ENCODE measurements at places on chromosomes 7 and 10. TPM values are rescaled to one million over a fixed set of nuclear protein-coding genes. Genes with fewer than 3 reads are reported as not detected.

- DNase-seq = no peak
Measured at GRCh38 chr10:83562381-83562780, 576.9 kb upstream of the GHITM start.

GRCh38 chr7:95322396-95322795 is 1.9 kb downstream of the PON1 start:
- no peak for DNase-seq

GRCh38 chr7:4819560-4820404 is 42.0 kb downstream of the PAPOLB start:
- no peak for DNase-seq

The C7orf57 gene
- total RNA-seq = 0.12 TPM

- DNase-seq = no peak
Measured at GRCh38 chr10:128178302-128178958, 52.2 kb upstream of the MKI67 start.

The PLAC9 gene
- 3.9 TPM for total RNA-seq

DNA sequence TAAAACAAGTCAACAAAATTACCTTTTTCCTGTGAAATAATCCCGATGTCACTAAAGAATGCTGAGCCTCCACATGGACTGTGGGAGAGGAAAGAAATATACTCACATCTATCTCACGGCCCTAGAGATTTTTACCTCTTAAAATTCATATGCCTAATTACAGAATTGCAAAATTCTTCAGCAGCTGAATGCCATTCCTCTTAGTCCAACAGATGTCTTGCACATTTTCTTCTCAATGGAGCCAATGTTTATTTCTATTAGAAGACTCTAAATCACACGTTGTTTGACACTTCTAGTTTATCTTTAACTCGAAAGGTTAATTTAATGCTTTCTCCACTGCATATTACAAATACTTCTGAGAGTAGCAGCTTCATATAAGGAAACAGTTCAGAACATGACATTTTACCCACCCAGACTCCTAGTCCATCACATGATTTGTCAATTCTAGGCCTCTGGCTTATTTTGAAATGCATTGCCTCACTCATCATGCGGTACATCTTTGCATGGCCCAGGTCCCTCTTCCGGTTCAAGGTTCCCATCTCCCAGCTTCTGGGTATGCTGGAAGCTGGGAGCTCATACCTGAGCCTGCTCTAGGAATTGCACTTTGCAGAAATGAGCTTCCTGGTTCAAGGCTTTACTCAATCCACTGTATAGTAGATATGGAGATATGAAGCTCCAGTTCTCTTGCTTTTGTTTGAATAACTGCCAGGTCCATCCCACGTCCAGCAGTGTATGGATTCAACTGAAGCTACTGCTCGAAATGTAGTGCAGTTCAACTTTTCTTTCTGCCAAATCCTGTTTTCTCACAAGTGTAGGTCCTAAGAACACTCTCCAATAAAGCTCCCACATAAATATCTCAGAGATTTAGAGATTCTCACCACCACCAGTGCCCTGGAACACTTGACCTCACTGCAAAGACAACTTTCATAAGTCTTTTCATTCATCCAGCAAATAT is 306.2 kb downstream of the GPR37 start:
- DNase-seq = no peak
